Lung (tissue), 17 donors: ENCODE measurements at places on chromosomes 11 and 22.
A peak's percentile ranks its signal among the peaks of the same experiment; 100 is the strongest.

GRCh38 chr11:78039919-78040671 lies 17.0 kb upstream of the KCTD14 start:
- no peaks in the 10 kb centered on the region for H3K36me3 ChIP-seq
- peaks cover 4% of the 10 kb centered on the region for H3K4me1 ChIP-seq
- DNase-seq, result peak; percentile 79
- H3K4me3 ChIP-seq, result no peak overlapping the region
- no peaks in the 10 kb centered on the region for H3K27me3 ChIP-seq
- H3K27ac ChIP-seq, result peak overlapping the region; percentile 53

GRCh38 chr11:69791276-69792180 lies 16.4 kb upstream of the FGF4 start:
- H3K4me1 ChIP-seq, result no peaks in the 10 kb centered on the region
- H3K27me3 ChIP-seq, result no peaks in the 10 kb centered on the region
- H3K4me3 ChIP-seq, result no peak overlapping the region
- H3K36me3 ChIP-seq, result no peaks in the 10 kb centered on the region

GRCh38 chr22:36734171-36735058 lies 30.9 kb upstream of the CACNG2 start:
- H3K4me3 ChIP-seq, result no peak overlapping the region
- no peak overlapping the region for H3K27ac ChIP-seq
- H3K27me3 ChIP-seq, result peaks cover 2% of the 10 kb centered on the region

GRCh38 chr11:68461575-68461917 lies 994 bp downstream of the PPP6R3 start:
- H3K36me3 ChIP-seq, result peaks cover 6% of the 10 kb centered on the region
- peaks cover 31% of the 10 kb centered on the region for H3K4me1 ChIP-seq
- DNase-seq, result no peak

DNA sequence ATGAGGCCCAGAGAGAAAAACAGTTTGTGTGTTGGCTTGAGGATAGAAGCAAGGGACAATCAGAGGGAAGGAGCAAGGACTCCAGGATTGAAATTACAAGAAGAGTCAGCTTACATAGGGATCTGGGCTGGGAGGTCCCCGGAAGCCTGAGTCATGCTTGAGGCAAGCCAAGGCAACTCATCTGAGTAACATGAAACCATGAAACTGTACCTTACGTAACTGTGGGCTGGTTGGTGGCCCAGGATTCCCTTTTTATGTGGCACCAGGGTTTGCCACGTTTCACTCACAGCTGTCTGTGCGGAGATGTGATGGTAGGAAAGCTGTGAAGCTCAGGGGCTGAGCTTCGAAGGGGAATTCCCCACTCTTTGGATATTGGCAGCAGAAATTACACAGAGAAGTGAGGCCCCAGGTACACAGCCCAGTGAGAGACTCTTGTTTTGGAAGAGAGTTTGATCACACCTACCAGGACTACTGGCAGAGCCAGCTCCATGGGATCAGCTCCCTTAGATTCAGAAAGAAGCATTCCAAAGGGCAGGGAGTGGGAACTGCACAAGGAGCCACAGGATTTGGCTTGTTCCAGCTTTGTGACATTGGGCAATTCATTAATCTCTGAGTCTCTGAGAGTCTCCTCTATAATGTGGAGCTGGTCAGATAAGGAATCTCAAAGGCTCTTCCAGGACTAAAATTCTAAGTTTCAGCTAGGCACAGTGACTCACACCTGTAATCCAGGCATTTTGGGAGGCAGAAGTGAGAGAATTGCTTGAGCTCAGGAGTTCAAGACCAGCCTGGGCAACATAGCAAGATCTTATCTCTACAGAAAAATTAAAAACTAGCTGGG lies 7.8 kb downstream of the SLC5A1 start:
- H3K4me3 ChIP-seq, result no peak overlapping the region
- no peak overlapping the region for H3K27ac ChIP-seq
- no peak for DNase-seq
- H3K27me3 ChIP-seq, result no peaks in the 10 kb centered on the region
- H3K36me3 ChIP-seq, result no peaks in the 10 kb centered on the region

DNA sequence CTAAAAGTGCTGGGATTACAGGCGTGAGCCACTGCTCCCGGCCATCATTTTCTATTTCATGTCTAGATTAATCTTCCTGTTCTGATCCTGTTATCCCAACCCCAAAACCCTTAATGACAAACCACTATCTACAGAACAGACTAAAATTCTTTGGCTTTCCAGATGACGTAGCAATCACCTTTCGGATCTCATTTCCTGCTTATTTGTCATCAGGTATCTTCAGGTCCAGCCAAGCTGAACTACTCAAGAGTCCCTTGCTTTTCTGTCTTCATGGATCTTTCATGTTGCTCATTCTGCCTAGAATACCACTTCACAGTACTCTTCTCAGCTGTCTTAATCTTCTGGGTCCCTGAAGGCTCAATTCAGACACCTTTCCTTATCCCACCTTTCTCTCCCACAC lies 27.4 kb upstream of the IPO7 start:
- DNase-seq, result no peak
- no peak overlapping the region for H3K4me3 ChIP-seq
- no peaks in the 10 kb centered on the region for H3K4me1 ChIP-seq
- H3K36me3 ChIP-seq, result no peaks in the 10 kb centered on the region

- no peak overlapping the region for H3K4me3 ChIP-seq
- H3K27ac ChIP-seq, result peak overlapping the region; percentile 11
- no peaks in the 10 kb centered on the region for H3K27me3 ChIP-seq
- no peaks in the 10 kb centered on the region for H3K4me1 ChIP-seq
- DNase-seq, result no peak
These were observed 3.3 kb downstream of the EPS8L2 start for GRCh38 chr11:709109-709997.

- no peaks in the 10 kb centered on the region for H3K27me3 ChIP-seq
- H3K36me3 ChIP-seq, result no peaks in the 10 kb centered on the region
- H3K4me3 ChIP-seq, result peak within 1 kb of the TSS; percentile 97
- peaks cover 13% of the 10 kb centered on the region for H3K4me1 ChIP-seq
- H3K27ac ChIP-seq, result peak within 1 kb of the TSS; percentile 95
These were observed at the start of gene UBE2L6 for GRCh38 chr11:57567515-57568329. TSS of gene UBE2L6 (minus strand) at chr11:57567672. CDS start at chr11:57567611, 61 bp downstream.

DNA sequence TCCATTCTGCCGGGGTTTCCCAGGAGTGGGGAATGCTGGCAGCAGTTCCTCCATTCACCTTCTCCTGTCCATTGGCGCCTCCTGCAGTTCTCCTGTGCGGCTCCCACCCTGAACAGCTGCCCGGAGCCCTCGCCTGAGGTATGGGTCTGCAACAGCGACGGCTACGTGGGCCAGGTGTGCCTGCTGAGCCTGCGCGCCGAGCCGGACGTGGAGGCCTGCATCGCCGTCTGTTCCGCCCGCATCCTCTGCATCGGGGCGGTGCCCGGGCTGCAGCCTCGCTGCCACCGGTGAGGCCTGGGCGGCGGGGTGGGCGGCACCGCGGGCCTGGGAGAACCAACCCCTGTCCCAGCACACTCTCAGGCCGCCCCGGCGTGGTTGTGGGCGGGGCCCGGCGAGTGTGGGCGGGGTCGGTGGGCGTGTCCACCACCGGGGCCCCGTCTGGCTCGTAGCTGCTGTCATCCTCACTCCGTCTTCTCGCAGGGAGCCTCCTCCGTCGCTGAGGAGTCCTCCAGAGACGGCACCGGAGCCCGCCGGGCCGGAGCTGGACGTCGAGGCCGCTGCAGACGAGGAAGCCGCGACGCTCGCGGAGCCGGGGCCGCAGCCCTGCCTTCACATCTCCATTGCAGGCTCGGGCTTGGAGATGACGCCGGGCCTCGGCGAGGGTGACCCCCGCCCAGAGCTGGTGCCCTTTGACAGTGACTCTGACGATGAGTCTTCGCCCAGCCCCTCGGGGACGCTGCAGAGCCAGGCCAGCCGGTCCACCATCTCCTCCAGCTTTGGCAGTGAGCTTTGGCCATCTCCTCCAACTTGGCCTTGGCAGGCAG lies 14.0 kb upstream of the RELT start:
- no peak for DNase-seq
- H3K4me1 ChIP-seq, result no peaks in the 10 kb centered on the region
- no peak overlapping the region for H3K4me3 ChIP-seq
- no peak overlapping the region for H3K27ac ChIP-seq
- H3K36me3 ChIP-seq, result peaks cover 63% of the 10 kb centered on the region
